ENCODE measurements at places on chromosomes 13 and 19.

DNA sequence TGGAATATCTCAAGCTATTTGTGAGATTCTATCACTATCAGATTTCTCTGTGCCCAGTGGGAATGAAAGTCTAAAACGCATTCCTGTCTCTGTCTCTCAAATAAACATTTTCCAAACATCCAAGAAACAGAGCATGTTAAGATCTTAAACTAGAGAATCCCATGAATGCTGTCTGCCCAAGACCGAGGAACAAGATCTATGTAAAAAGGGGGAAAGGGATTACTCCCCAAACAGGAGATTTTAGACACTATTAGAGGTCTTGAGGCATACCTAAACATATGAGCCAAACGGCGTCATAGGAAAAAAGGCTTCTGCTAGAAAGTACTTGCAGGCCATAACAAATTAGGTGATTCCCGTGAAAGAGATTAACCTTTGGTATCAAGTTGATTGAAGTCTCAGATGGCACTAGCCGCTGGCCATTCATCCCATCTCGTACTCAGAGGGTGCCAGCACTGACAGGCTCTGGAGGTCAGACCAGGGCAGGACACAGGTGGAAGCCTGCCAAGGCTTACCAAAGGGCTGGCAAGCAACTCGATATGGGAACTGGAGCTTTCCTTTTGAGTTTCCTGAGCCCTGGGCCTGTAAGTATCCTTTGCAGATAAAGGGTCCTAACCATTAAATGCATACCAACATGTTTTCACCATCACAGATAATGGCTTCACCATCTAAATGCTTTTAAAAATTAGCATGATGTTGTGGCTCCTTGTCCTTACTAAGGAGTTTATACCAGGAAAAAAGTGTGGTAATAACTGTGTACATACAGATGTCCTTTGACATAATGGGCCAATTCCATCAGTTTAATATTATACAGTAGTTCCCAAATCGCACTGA is 225.2 kb downstream of the FOXO1 start:
- no peak for DNase-seq

DNA sequence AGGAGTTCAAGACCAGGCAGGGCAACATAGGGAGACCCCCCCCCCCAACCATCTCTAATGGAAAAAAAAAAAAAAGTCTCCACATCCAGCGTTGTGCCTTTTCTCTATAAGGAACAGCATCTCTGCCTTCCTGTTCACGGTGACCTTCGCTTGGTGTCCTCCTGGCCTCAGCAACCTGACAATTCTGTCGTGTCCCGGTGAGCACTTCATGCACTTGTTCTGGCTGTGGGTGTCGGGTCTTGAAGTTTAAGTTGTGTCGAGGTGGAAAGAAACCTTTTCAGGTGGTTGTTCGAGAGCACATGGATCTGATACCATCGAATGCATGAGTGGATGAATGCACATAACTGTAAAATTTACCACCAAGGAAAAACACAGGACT is 594 bp downstream of the ZNF559 start:
- DNase-seq, result no peak

GRCh38 chr19:55109527-55110291 is 7.7 kb downstream of the PPP1R12C start:
- DNase-seq, result no peak

DNA sequence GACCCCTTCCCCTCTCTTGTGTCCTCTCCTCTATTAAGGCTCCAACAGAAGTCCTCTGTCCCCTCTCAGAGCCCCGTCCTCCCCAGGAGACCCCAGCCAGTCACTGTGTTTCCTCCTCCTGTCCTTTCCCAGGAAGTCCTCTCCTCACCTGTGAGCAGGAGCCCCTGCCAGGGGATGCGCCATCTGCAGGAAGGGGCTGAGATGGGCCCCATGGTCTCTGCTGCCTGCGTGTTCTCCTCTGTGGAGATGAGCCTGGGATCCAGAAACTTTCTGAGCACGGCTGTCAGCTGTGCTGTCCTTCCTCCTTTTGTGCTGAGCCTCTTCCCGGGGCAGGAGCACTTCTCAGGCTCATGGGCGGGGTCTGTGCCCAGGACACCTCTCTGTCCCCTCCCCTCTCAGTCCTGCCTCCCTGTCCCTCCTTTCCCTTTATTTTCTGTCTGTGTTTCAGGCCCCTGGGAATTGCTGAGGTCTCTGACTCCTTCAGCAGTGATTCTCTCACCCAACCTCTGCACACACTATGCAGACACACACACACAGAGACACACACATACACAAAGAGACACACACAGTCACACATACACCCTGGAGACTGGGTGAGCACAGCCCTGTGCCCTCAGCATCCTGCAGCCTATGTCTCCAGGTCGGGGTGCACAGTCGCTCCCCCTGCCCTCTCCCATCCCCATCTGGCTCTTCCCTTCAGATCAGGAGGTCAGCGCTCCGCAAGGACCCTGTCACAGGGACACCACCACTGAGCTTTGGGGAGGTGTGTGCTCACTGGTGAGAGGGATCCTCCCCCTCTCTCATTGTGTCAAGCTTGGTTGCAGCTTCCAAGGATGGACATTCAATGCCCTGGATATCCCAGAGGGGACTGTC is at the start of gene CEACAM8:
Gene CEACAM8 (minus strand): TSS at position 308 of the 873 bp plus-strand sequence. CDS start 96 bp downstream, at position 212.
- no peak for DNase-seq

- DNase-seq, result no peak
Observed at GRCh38 chr13:73421310-73421912, 362.6 kb downstream of the KLF5 start.

DNA sequence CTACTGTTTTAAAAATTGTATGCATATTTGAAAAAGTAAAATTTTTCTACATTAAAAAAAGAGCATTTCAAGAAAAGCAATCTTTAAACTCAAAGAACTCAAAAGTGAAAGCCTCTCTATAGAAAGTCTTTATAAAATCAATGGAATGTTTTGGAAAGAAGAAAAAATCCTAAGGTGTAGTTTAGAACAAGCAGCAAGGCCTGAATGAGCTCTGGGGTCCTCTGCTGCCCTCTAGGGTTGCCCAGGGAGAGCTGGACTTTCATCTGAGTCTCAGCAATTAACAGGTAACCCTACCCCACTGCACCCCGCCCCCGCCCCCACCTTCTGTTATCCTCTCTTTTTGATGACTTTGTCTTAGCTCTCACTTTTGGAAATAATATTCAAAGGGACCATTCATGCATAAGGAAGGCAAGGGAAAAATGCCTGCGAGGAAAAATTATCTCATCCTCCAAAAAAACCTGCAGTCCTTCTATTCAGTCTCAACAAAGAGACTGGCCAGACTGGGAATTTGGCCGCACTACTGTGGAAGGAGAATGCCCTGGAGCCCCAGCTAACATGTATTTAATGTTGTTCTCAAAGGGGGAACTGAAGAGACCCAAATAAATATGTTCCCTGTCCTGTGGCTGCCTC is 24.1 kb downstream of the SLC25A30 start:
- DNase-seq, result no peak

DNA sequence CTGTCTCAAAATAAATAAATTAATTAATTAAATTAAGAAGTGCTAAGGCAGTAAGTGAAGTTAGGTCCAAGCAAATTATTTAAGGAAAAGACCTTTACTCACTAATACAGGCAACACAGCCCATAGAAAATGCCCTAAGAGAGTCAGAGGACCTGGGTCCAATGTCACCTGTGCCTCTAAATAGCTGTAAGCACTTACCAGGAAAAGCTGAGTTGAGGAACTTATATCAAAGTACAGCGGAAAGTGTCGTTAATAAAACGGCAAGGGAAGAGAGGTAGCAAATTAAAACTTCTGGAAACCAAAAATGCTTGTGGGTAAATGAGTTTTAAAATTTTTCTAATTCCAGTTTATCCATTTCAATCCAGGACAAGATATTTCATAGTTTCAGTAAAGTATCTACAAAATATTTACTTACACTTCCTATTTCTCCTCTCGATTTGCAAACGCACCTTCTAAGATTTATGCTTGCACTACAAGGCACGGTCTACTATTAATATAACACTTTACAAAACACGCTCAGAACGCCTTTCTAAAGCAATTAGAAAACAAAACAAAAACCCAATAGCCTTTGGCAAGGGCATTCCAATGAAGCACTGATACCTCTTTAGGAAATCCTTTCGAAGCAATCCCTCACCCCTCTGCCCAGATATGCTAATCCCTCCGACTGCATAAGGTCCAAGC is 963 bp downstream of the VPS36 start:
- no peak for DNase-seq

DNA sequence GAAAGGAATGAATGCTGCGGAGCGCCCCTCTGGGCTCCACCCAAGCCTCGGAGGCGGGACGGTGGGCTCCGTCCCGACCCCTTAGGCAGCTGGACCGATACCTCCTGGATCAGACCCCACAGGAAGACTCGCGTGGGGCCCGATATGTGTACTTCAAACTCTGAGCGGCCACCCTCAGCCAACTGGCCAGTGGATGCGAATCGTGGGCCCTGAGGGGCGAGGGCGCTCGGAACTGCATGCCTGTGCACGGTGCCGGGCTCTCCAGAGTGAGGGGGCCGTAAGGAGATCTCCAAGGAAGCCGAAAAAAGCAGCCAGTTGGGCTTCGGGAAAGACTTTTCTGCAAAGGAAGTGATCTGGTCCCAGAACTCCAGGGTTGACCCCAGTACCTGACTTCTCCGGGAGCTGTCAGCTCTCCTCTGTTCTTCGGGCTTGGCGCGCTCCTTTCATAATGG is 8.6 kb downstream of the PDX1 start:
- DNase-seq, result no peak

GRCh38 chr13:78630511-78630910 is 27.2 kb upstream of the POU4F1 start:
- DNase-seq, result no peak

DNA sequence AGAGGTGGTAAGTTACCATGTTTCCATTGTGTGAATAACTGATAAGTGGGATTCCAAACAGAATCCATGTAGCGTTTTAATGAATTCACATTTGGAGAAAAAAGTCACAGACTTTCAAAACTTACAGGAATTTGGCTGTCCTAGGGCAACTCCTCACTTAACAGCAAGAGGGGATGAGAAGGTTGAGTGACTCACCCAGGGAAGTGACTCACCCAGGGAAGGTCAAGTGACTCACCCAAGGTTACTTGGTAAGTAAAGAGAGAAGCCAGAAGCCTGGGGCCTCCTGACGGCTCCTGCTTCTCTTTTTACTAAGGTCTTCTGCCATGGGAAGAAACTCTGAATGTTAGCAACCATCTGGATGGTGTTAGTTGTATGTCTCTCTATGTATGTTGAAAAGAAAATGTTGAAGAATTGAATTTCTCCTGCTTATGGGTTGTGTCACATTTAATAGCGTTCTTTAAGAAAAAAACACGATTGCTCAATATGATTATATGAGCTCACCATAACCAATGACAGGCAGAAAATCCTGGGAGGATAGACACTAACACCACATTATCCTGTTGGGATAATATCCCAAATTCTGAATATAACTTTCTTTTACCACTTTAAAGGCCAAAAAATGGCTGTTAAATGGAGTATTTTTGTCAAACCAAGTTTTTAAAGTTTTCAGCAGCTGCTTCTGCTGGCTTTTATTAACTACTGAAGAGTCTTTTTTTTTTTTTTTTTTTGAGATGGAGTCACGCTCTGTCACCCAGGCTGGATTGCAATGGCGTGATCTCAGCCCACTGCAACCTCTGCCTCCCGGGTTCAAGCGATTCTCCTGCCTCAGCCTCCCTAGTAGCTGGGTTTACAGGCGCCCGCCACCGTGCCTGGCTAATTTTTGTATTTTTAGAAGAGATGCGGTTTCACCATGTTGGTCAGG is 195.6 kb downstream of the GGACT start:
- no peak for DNase-seq

DNA sequence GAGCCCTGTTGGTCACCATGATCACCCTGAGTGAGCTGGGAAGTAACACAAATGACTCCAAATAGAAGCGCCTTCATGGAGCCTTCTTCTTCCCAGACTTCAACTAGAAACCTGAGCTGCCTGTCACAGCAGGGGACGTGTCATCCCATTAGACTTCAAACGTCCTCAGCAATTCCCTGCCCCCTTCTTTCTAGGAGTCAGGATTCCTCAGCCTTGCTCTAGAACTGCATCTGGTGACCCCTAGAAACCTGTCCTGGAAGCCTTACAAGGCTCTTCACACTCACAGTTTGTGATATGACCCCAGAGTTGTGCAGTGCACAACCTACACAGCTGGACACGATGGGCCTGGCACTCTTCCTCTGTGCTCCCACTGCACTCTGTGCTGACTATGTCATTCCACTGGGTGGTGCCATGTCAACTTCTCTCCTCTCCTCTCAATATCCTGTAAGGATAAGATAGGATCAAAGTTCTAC is 23.6 kb upstream of the TTYH1 start:
- no peak for DNase-seq

GRCh38 chr13:35854286-35854685 is 276.9 kb downstream of the DCLK1 start:
- no peak for DNase-seq

DNA sequence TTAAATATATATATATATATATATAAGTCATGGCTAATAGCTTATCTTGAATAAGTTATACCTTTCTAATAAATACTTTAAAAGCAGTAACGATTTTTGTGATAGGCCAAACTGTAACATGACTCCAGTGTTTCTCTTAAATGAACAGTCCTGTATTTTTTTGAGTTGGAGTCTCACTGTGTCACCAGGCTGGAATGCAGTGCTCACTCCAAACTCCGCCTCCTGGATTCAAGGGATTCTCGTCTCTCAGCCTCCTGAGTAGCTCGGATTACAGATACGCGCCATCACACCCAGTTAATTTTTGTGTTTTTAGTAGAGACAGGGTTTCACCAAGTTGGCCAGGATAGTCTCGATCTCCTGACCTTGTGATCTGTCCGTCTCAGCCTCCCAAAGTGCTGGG is 814.2 kb upstream of the SLITRK5 start:
- no peak for DNase-seq

DNA sequence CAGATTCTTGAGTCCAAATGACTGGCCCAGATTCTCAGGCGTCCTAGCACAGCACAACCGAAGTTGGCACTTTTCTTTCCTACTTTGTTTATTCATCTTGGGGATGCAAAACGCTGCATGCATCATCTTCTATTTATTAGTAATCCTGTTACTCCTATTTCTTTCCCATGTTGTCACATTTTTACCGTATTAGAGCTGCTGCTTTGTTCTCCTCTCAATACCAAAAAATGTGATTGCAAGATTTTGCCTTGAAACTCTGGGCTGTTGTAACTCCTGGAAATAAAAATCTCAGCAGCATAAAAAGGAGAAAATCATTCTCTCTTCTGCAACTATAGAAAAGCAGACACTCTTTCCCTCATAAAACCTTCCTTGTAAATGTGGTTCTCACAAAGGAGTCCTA is 12.9 kb upstream of the IGSF23 start:
- DNase-seq, result no peak

All from renal cortex interstitium (tissue), 15 donors.